ENCODE measurements at places on chromosomes 5 and 9. TPM values are rescaled to one million over a fixed set of nuclear protein-coding genes. Genes with fewer than 3 reads are reported as not detected.

DNA sequence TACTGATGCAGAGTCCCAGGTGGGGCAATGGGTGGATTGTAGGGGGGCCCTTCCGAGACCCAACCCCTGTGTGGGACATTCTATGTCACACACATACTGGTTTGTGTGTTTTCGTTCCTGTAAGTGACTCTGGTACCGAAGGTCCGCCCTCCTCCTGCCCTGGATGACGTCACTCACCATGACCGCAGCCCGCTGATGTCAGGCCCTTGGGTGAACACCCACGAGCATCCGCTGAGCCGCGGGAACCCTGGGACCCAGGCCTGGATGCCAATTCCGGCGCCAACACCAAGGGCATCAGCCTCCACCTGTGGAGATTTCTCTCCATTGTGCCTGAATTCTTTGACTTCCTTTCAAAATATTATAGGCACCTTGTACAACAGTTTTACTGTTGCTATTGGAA, 184.3 kb downstream of the MTRR start:
- DNase-seq, result no peak

DNA sequence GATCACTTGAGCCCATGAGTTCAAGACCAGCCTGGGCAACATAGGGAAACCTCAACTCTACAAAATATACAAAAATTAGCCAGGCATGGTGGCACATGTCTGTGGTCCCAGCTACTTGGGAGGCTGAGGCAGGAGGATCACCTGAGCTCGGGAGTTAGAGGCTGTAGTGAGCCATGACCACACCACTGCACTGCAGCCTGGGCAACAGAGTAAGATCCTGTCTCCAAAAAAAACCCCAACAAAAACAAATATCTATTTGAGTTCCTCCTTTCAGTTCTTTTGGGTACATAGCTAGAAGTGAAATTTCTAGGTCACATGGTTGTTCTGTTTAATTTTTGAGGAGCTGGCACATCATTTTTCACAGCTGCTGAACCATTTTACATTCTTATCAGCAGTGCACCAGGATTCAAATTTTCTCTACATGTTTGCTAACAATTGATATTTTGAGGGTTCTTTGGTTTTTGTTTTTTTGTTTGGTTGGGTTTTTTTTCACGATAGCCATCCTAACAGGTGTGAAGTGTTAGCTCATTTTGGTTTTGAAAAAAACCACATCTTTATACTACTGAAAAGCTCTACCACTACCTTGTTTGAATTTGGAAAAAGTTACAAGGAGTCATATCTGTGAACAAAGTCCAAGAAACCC, 176.9 kb upstream of the SLC12A2 start:
- DNase-seq, result no peak

GRCh38 chr5:67301285-67301903, 104.8 kb upstream of the CD180 start:
- peak; percentile 60 for DNase-seq

Gene GZMA
- 0.67 TPM for polyA plus RNA-seq

Gene PRSS3
- not detected for polyA plus RNA-seq

All from forelimb muscle (tissue), 1 donor.